CD4-positive, alpha-beta T cell treated with Interleukin-15 for 1 hour (primary cell): ENCODE measurements at places on chromosomes 3 and 15.

DNA sequence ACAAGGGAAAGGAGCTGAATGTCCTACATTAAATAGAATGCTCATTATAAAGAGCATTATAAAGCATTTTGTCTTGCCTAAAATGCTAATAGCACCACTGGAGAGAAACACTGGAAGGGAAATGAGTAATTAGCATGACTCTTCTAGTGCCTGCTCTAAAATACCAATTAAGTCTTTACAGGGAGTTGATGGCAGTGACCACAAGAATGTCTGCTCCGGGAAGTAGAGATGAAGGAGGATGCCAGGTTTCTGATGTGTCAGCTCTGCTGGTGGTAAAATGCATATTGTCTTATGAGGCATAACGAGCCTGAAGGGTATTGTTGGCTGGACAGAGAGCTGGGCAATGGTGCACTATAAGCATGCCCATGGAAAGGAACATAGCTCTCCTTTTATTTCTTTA, 49.5 kb downstream of the MYLK start:
- DNase-seq: no peak

DNA sequence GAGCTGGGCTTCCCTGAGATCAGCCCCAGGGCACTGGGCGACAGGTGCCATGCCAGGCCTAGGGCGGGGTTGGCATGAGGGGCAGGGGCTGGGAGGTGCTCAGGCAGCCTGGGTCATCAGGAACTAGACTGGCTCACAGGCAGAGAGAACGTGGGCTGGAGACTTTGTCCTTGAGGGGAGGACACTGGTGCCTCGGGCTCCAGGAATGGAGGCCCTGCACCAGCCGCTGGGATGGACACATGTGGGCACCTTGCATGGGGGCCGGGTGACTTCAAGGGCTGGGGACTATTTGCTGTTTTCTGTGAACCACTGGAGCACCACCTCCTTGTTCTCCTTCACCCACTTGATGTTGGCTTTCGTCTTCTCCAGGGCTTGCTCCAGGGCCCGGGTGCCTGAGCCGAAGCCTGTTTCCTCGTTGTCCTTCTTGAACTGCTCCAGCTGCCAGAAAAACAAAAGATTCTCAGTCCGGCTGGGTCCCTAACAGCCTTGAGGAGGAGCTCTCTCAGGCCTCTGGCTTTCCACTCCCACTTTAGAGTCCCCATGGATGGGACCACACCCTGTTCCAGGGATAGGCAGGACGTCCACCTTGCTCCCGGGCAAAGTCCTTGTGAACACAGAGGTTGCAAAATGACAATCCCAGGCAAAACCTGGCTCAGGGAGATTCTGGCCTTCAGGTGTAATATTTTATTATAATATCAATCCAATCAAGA, 9.1 kb downstream of the MESP2 start:
- no peak for DNase-seq

GRCh38 chr3:35987386-35987785, 348.1 kb downstream of the ARPP21 start:
- no peak for DNase-seq

DNA sequence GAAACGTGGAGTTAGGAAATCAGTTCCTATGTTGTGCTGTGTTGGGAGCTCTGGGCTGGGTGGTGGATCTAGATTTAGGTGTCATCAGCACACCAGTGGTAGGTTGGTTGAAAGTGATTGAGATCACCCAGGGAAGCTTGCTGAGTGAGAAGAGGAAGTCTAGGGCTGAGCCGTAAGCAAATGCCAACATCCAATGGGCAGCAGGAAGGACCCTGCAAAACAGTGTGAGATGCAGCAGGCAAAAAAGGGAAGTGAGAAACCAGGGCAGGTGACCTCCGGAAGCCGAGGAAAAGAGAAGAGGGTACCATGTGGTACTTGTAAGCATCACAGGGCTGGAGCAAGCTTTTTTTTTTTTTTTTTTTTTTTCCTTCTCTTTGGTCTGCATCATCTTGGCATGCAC, 15.9 kb upstream of the COPG1 start:
- peak; percentile 88 for DNase-seq

GRCh38 chr15:68678746-68679145, 100.0 kb downstream of the CORO2B start:
- no peak for DNase-seq

DNA sequence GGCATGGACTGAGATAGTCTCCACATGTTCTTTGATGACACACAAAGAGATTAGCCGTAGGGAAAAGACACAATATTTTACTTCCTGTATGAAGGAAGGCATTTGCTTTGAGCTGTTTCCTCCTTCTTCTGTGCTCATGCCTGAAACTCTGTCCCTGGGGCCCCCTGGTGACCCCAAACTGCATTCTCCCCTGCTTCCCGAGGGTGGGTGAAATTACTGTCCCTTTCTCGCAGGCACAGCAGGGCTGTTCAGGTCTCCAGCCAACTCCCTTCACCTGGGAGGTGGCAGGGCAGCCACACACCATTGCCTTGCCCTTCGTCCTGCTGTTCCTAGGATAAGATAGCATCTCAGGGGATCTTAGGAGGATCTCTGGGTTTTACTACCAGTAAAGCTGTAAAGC, 79.2 kb downstream of the GABRG3 start:
- DNase-seq: no peak

DNA sequence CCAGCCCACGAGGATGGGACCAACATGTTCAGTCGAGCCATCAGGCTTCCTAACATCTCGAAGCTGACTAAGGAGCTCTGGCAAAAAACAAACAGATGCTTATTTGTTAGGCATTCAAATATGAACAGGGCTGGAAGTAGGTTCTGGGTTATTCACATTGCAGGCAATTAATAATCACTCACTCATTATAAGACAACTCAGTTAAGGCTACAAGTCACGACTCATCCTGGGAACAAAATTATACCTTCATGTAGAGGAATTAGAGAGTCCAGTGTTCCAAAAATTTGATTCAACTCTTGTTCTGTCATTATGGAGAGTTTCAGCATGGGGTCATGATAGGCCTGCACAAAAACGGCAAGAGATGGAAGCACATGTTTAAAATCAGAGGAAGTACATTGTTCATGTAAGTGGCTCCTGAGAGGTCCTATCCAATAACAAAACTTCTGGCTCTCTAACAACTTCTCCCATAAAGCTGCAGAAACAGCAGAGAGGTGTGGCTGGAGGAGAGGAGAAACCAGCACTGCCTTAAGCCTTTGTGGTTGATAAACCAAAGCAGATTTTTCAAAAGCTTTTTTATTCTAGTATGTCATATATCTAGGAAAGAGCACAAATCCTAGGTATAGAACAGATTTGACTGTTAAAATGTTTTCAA, 50.6 kb downstream of the ARHGEF3 start:
- no peak for DNase-seq

DNA sequence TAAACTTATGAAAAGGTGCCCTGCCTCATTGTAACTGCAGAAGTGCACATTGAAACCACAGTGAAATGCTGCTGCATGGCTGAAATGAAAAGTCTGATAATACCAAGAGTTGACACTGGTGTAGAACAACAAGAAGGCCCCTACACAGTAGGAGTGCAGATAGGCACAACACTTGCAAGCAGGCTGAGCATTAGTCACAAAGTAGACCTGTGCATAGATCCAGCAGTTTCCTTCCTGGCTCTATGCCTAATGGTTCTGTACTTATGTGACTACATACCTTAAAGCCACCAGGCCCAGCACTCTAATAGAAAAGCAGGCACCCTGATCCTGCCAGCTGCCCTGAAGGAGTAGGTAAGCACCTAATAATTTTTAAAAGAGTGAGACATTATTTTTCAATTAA, 41.8 kb downstream of the PRR23E start:
- DNase-seq: no peak

DNA sequence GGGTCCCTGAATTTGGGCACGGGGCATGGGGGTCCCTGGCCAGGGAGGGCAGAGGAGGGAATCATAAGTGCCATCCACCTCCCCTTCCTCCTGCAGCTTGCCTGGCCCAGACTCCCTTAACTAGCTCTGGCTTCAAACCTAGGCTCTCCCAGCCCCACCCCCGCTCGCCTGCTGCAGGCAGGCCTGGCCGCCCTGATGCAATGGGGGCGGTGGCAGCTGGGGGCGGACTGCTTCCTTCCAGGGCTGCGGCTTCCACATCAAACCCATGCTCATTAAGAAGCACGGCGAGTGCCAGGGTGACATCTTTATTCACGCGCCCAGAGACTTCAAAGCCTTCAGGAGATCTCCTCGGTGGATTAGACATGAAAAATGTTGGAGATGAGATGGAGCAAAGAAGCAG, 123.1 kb downstream of the TPRA1 start:
- DNase-seq: no peak

DNA sequence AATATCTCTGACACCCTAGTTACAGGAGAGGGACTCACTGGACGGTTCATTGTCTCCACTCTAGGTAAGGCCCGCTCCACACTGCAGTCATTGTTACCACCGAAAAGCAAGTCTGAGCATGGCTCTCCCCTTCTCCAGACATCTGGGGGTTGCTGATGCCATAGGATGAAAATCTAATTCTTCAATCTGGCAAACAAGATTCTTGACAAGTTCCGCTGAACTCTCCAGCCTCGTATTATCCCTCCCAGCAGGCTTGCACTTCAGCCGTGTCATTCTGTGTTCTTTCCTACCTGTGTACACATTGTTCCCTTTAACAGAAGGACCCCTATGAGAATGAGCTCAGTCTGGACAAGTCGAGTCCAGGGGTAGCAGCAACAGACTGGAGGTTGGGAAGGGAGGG, 152.3 kb upstream of the NR2E3 start:
- DNase-seq: no peak

DNA sequence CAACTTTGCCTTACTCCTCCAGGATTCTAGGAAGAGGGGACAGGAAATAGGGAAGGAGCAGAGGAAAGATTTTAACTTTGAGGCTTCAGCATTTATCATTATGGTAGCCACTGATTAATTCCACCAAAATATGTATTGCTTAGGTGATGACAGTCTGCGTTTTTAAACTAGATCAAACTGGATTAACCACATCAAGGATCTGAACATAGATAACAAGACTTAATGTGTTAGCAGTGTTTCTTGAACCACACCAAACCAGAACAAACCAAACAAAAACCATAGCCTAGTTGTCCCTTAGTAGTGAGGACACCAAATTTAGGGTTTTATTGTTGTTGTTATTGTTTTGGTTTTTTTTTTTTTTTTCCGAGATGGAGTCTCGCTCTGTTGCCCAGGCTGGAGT, 113.5 kb upstream of the LMOD3 start:
- DNase-seq: no peak

DNA sequence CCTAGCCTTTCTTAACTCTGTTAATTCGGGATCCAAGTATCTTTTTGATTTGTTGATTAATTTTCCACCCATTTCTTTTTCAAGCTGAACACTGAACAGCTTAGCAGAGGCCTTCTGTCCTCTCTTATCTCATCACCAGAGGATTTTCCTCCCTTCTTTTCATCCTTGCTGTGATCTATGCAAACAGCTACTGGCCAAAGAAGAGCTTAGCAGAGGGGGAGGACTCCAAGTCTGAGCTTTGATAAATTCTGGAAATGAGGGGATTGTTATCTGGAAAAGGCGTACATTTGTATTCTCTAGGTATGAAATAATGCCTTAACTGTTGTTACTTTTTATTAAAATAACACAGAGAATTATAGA, 13.4 kb downstream of the DZIP3 start:
- no peak for DNase-seq

DNA sequence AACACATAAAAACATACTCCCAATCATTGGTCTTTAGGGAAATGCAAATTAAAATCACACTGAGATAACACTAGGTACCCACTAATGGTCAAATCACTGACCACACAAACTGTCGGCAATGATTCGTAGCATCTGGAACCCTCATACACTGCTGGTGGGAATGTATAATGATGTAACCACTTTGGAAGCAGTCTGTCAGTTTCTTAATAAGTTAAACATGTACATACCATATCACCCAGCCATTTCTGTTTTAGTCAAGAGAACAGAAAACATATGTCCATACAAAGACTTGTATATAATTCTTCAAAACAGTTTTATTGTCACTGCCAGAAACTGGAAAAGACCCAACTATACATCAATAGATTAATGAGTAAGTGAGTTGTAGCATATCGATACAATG, 63.3 kb upstream of the LRRC3B start:
- no peak for DNase-seq

DNA sequence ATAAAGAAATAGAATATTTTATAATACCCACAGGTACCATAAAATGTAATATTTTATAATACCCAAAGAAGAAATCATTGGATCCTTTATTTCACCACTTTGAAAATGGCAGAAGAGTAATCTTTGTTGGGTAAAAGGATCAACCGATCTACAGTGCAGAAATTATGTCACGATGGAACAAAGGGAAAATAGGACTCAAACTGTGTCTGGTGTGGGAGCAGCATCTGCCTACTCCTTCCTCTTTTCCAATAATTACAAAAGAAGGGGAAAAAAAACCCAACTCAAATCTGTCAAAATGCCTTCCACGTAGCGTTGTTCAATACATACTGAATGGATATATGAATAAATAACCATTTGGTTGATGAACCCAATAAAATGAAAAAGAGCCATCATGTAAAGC, 492.6 kb upstream of the TBL1XR1 start:
- no peak for DNase-seq

DNA sequence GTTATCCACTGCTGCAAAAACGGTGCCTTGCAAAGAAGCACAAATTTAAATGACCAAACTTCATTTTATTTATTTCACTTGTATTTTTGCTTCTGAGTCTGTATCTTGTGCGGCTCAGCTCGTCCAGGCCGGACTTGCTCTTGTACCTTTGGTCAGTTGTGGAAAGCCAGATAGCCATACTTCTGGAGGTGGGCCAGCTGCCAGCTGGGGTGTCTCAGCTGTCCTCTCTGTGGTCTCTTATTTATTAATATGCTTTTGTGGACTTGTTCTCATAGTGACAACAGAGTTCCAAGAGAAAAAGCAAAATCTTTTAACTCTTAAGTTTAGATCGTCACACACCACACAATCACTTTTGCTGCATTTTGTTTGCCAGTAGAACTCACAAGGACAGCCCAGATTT, 87.7 kb downstream of the IL1RAP start:
- no peak for DNase-seq

- DNase-seq: no peak
Measured at GRCh38 chr15:31235311-31236183, 91.1 kb upstream of the KLF13 start.

DNA sequence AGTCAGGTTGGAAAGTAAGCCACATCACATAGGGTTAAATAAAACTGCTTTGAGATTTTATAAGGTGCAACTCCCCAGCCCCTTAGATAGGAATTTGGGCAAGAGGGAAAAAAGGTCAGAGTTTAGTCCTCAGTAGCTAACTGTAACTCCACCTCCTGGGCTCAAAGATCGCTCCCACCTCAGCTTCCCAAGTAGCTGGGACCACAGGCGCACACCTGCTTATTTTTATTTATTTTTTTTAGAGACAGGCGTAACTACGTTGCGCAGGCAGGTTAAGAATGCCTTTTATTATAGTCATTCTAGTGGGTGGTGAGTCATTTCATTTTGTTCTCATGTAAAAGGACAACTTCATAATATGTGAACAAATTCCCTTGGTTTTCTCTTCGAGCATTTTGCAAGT, 14.7 kb downstream of the TM2D3 start:
- DNase-seq: no peak
